ENCODE measurements at places on chromosomes 5 and 9.

DNA sequence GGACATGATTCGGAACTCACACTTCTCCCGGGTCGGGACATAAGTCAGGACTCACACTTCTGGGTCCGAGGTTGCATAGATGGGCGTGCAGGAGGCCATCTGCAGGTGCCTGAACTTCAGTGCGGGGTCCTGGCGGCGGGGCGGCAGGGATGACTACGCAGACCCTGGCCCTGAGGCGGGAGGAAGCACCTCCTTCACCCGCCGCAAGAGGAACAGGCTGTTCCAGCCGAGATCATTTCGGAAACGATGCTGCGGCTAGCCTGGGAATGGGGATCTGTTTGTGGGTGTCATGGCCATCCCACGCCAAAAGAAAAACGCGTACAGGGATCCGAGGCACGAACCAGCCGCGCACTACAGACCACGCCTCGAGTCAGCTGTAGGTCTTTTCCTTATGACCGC is 196.6 kb downstream of the TTLL11 start:
- no peak for DNase-seq

GRCh38 chr9:37732952-37733351 is 20.7 kb upstream of the TRMT10B start:
- no peak for DNase-seq

GRCh38 chr9:95854386-95855020 is 21.0 kb upstream of the ERCC6L2 start:
- DNase-seq, result no peak

GRCh38 chr9:77021291-77021894 is 1.9 kb downstream of the FOXB2 start:
- no peak for DNase-seq

- DNase-seq, result no peak
Measured at GRCh38 chr9:27107241-27107640, 1.8 kb upstream of the TEK start.

DNA sequence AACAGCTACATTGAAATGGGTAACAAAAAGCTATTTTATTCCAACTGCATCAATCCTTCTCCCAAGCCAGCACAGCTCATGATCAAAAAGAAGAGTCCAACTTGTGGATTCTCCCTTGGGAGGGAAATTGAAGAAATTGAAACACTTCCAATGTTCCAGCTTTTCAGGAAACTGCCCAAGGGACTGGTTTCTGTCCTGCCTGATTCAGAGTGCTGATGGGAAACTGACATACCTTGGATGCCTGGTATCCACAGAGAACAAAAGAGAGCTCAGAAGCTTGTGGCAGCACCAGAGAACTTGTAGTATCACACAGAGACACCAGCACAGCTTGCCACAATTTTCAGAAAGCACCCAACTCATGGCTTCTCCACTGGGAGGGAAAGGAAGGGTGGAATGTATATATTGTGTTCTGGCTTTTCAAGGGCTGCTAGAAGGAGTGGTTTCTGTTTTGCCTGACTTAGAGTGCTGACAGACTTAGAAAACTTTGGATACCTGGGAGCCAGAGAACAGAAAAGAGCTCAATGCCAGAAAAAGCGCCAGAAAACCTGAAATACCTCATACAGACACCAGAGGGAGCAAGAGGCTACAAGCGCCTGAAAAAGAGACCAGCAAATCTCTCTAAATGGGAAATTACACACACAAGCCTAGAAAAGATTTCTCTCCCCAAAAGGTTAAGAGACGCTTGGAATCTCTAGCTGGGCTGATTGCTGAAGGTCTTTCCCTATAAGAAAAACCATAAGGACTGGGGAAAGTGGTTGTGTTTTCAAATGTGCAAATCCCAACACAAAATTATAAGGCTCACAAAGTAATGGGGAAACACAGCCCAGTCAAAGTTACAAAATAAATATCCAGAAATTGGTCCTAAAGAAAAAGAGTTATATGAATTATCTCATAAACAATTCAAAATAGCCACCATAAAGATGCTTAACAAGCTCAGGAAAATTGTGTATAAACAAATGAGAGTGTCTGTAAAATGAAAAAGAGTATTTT is 178.8 kb downstream of the SPOCK1 start:
- no peak for DNase-seq

GRCh38 chr5:60945813-60946187 is 795 bp downstream of the NDUFAF2 start:
- DNase-seq, result no peak

GRCh38 chr5:153372425-153373129 is 117.9 kb upstream of the GRIA1 start:
- DNase-seq, result no peak

DNA sequence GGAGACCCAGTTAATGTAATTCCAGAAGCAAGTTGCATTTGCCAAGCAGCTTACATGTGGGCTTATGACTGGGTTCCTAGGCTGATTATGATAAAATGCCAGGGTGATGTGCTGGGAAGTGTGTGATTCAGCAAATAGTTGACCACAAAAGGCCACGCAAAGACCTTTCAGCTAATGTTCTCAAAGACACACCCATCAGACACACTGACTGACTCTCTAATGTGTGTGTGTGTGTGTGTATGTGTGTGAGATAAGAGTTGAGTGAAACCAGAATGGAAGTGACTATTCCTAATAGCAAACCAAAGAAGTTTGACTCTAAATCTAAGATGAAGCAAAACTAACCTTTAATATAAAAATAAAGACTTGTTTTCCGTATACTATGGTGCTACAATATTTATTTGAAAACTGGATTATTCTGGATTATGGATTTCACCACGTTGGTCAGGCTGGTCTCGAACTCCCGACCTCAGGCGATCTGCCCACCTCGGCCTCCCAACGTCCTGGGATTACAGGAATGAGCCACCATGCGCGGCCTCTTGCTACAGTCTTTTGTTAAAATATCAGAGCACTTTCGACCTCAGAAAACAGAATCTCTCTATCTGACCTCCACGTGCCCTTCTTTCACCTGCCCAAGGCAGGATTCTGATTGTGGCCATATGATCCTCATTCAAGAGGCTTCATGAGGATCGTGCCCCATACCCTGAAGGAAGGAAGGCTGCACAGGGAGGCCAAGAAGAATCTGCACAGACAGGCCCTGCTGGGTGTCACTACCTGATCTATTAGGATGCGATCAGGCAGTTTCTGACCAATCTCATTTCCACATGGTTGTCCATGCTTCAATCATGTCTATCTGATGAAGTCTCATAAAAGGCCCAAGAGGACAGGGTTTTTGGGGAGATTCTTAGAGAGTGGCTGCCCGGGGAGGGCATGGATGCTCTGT is 75.6 kb downstream of the USP20 start:
- no peak for DNase-seq

DNA sequence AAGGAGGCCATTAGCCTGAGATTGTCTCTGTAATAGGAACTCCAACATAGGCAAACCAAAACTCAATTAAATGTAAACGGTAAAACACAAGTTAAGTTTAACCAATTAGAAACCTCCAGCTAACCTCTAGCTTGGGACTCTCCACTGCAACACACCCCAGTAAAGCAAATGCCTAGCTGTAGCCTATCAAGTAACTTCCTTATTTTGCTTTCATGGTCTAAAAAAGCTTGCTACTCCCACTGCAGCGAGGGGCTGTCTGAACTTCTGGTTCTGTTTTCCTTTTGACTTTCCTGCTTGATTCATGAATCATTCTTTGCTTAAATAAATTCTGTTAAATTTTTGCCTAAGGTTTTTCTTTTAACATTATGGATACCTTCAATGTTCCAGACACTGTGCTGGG is 24.4 kb upstream of the C5orf46 start:
- DNase-seq, result no peak

DNA sequence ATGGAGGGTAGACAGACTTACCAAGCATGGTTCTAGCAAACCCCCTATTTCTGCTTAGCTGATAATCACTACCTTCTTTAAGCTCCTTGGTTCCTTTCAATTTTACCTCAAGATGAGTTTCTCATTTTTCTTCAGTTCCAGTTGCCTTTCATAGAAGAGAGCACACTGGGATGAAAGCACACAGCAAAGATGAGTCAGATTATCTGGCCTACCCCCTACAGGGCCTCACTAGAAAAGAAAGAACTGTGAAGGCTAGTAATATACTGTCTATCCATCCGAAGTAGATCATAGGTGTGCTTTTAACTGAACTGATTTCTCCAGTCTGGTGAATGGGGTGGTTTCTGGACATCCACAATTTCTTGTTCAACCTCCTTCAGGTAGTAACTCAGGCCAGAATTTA is 122.5 kb downstream of the TRPM3 start:
- no peak for DNase-seq

GRCh38 chr5:72470826-72471225 is 36.4 kb downstream of the ZNF366 start:
- DNase-seq, result no peak

GRCh38 chr9:121304707-121305106 is 36.7 kb downstream of the GSN start:
- DNase-seq, result no peak

- DNase-seq, result no peak
Measured at GRCh38 chr5:90628492-90628891, 69.9 kb downstream of the ADGRV1 start.

- no peak for DNase-seq
Measured at GRCh38 chr5:95970359-95970704, 8.7 kb upstream of the ELL2 start.

GRCh38 chr5:4054092-4054491 is 458.5 kb downstream of the IRX1 start:
- DNase-seq, result no peak

DNA sequence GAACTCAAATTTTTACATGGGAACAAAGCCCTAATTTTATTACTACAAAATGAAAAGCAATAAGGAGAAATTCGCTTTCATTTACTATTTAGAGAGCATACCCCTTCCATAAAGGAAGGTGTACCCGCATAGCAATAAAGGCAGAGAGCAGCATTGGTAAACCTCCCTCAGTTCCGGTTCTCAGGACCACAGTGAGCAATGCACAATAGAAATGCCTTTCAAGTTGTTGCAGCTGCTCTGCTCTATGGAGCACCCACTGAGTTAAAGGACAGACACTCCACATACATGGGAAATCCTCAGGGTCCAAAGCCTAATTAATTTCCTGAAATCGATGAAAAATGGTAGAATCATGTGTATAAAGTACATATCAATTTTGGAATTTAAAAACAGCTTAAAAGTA is 89.9 kb upstream of the MPDZ start:
- no peak for DNase-seq

- no peak for DNase-seq
Measured at GRCh38 chr9:36842560-36843530, 191.2 kb downstream of the PAX5 start.

DNA sequence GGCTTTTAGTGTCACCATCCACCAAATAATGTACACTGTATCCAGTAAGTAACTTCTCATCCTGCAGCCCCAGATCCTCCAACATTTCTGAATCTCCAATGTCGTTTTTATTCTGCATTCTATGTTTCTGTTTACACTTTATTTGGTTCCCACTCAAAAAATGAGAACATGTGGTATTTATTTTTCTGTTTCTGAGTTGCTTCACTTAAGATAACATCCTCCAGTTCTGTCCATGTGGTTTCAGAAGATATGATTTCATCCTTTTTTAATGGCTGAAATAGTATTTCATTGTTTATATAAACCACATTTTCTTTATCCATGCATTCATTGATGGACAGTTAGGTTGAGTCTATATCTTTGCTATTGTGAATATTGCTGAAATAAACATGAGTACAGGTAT is 677.3 kb upstream of the FTMT start:
- DNase-seq, result no peak

- no peak for DNase-seq
Measured at GRCh38 chr5:180401229-180401907, 48.2 kb upstream of the GFPT2 start.

DNA sequence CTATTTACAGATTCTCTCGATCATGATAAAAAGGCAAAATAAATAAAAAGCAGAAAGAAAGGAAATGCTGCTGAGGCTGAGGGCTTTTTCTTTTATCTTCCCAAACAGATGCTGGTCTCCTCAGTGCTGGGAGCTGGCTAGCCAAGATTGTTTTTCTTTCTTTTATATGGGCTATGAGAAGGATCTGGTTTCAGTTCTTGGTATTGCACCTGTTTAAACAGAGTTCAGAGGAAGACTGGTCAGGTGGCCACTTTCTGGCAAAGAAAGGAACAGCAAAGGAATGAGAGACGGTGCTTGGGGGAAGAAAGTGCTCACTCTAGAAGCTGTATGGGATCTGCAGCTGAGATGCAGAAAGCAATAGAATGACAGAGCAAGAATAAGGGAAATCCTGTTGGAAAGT is 88.9 kb downstream of the SLF1 start:
- DNase-seq, result no peak

GRCh38 chr5:135535420-135535819 is 344 bp downstream of the NEUROG1 start:
- DNase-seq, result no peak

- no peak for DNase-seq
Measured at GRCh38 chr9:4130166-4130565, 169.7 kb downstream of the GLIS3 start.

- no peak for DNase-seq
Measured at GRCh38 chr9:124218987-124219461, 38.7 kb upstream of the NEK6 start.

GRCh38 chr9:106966481-106966880 is 103.5 kb downstream of the ZNF462 start:
- DNase-seq, result no peak
